Breast epithelium (tissue), 4 donors: ENCODE measurements at places on chromosomes 1 and 21. TPM values are rescaled to one million over a fixed set of nuclear protein-coding genes. Genes with fewer than 3 reads are reported as not detected.
A peak's percentile ranks its signal among the peaks of the same experiment; 100 is the strongest.

DNA sequence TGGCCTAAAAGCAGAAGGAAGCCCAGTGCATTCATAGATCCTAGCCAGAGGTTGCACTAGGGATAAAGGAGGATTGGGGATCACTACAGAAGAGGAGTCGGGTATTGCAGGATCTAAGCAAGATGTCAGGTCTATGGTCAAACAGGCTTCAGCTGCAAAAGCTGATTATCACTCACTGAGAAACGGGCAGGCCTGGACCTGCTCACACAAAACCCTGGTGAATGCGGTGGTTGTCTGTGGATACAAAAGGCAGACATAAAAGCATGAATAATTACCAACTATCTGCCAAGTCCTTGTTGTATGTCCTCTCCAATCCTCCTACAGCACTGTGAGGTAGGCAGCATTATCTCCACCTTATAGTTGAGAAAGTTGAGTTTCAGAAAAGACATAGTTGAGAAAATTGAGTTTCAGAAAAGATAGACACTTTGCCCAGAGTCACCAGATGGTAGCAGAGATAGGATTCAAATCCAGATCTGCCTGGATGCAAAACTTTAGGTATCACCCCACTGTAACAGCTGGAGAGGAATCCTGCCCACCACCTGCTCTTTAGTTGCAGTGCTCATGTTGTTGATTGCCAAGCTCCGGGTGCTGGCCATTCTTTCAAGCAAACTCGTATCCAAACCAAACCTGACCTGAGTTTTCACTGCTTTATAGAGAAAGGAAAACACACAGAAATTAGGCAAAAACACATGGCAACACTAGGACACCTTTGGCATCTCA, 49.6 kb upstream of the HOOK1 start:
- no peaks in the 10 kb centered on the region for H3K36me3 ChIP-seq
- H3K4me3 ChIP-seq: no peak overlapping the region
- no peak for DNase-seq
- H3K27ac ChIP-seq: no peak overlapping the region
- H3K4me1 ChIP-seq: no peaks in the 10 kb centered on the region
- no peaks in the 10 kb centered on the region for H3K27me3 ChIP-seq

DNA sequence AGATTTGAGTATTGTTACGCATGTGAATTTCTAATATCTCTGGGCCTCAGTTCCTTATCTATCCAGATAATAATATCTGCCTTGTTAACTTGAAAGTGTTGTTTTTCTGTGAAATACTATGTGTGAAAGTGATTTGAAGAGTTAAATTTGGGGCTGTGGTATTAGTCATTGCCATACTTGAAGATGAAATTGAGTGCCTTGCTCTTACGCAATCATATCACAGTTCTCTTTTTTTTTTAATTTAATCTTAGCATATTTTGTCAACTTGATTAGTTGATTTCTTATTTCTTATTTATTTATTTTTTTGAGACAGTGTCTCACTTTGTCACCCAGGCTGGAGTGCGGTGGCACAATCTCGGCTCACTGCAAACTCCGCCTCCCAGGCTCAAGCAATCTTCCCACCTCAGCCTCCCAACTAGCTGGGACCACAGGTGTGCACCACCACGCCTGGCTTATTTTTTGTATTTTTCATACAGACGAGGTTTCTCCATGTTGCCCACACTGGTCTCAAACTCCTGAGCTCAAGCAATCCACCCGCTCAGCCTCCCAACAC, 31.0 kb downstream of the AGO4 start:
- H3K36me3 ChIP-seq: peaks cover 8% of the 10 kb centered on the region
- H3K27ac ChIP-seq: no peak overlapping the region
- no peak overlapping the region for H3K4me3 ChIP-seq
- H3K27me3 ChIP-seq: no peaks in the 10 kb centered on the region

- no peaks in the 10 kb centered on the region for H3K36me3 ChIP-seq
- no peak overlapping the region for H3K4me3 ChIP-seq
- H3K27me3 ChIP-seq: no peaks in the 10 kb centered on the region
- H3K27ac ChIP-seq: no peak overlapping the region
Observed at GRCh38 chr1:95012389-95012788, 60.4 kb downstream of the ALG14 start.

GRCh38 chr1:6170116-6170741, 9.9 kb downstream of the CHD5 start:
- H3K27ac ChIP-seq: no peak overlapping the region
- no peak for DNase-seq
- H3K4me1 ChIP-seq: no peaks in the 10 kb centered on the region
- H3K4me3 ChIP-seq: no peak overlapping the region
- H3K36me3 ChIP-seq: no peaks in the 10 kb centered on the region

The BATF3 gene
- 1.9 TPM for total RNA-seq

DNA sequence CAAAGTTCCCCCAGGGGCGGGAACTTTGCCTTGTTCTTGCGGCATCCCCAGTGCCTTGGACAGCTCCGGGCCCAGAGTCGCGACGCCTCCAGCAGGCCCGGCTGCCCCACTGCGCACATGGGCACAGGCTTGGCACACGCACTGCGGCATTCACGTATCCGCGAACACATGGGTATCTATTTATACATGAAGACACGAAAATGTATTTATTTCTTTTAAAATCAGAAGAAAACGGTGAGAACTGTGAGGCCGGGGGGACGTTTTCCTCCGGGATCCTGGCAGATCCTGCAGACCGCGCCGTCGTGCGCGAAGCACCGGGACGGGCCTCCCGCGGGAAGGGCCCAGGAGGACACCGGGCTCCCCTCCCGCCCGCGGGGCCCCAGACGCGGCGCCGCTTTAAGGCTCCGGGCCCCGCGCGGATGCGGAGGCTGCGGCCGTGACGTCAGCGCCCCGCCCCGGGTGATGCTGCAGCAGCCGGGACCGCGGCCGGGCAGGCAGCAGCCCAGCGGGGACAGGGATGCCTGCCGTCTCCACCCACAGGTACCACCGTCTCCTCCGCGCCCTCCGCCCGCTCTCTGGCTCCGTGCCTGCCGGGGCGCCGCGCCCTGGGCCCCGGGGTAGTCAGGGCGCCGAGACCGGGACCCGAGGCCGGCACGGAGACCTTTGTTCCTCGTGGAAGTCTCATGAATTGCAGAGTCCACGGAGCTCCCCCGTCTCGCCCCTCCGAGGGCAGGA, at the start of gene SLC45A1:
TSS of gene SLC45A1 (plus strand) at position 468 of the 735 bp plus-strand sequence. CDS start 6,216 bp downstream, outside the sequence.
- no peaks in the 10 kb centered on the region for H3K36me3 ChIP-seq
- peak; percentile 70 for DNase-seq
- no peaks in the 10 kb centered on the region for H3K27me3 ChIP-seq
- H3K4me1 ChIP-seq: peaks cover 4% of the 10 kb centered on the region
- peak within 1 kb of the TSS; percentile 62 for H3K4me3 ChIP-seq
- peak within 1 kb of the TSS; percentile 38 for H3K27ac ChIP-seq

DNA sequence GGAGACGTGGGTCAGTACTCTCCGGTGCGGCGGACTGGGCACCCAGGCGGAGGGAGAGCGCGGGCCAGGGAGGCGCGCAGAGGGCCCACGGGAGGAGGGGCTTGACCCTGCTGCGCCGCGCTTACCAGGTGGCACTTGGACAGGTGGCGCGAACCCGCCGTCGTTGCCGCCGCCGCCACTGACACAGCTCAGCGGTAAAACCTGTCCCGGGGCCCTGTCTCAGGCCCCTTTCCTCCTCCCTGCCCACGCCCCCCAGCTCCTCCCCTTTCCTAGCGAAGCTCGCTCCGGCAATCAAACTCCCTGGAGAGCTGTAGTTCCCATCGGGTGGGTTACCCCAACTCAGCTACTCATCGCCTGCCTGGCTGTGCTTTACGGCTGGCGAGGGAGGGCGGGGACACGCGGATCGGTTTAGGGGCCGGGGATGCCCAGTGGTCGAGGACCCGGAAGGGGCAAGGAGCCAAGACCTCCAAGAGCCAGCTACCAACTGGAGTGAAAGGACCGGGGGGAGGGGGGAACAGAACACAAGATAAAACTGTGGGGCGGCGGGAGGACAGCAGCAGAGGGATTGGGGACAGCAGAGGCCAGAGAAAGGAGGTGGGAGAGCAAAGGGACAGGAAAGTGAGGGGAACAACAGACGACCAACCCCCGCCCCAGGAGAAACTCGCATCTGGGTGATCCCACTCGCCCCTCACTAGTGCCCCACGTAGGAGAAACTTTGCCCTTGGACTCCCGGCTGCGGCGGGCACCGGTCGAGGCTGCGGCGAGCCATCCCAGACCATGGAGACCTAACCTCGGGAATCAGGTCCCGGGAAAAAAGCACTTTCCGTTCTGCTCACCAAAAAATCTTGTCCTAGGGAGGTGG, 2.9 kb downstream of the GFI1 start:
- no peaks in the 10 kb centered on the region for H3K36me3 ChIP-seq
- no peak for DNase-seq
- no peak overlapping the region for H3K27ac ChIP-seq
- H3K4me1 ChIP-seq: peaks cover 36% of the 10 kb centered on the region
- H3K27me3 ChIP-seq: peaks cover 82% of the 10 kb centered on the region

DNA sequence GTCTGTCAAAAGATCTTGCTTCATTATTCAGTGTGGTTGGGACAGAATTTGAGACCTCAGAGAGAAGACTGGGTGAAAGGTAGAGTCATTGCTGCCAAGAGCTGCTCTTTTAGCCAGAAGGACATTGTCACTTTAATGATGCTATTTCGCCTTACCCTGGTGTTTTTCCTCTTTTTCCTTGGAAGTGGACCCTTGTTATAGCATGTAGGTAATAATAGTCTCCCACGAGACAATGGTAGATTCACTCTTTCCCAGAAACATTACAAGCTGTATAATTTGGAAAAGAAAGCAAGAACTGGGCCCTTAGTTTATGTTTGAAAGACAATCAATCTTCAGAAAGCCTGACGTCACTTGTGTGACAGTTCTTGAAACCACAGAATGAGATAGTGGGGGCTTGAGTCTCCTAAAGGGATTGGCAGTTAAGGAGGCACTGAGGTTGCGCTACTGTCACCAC, 3.8 kb downstream of the SERTAD4 start:
- H3K27me3 ChIP-seq: no peaks in the 10 kb centered on the region
- H3K4me3 ChIP-seq: no peak overlapping the region
- H3K27ac ChIP-seq: peak overlapping the region; percentile 69
- no peaks in the 10 kb centered on the region for H3K36me3 ChIP-seq

DNA sequence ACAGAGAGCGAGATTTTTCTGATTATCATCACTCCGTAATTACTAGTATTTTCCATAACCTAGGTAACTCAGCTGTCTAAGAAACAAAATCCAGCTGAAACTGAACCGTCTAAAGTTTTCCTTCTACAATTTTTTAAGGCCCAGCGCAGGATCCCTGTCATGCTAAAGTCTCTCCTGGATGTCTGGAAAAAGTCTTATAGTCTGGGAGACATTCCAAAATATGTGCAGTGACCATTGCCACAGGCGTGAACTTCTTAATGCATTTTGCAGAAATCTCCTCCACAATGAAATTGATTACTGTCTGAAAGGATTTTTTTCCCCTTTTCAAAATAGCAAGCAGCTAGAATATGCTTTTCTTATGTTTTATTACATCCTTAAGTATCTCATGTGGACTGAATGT, 209.3 kb upstream of the C1orf105 start:
- no peaks in the 10 kb centered on the region for H3K36me3 ChIP-seq
- H3K4me1 ChIP-seq: no peaks in the 10 kb centered on the region
- DNase-seq: no peak
- no peak overlapping the region for H3K27ac ChIP-seq
- no peaks in the 10 kb centered on the region for H3K27me3 ChIP-seq
- no peak overlapping the region for H3K4me3 ChIP-seq

- no peak for DNase-seq
- H3K4me1 ChIP-seq: no peaks in the 10 kb centered on the region
- H3K27ac ChIP-seq: peak overlapping the region; percentile 16
- H3K27me3 ChIP-seq: no peaks in the 10 kb centered on the region
- H3K36me3 ChIP-seq: no peaks in the 10 kb centered on the region
Observed at GRCh38 chr1:100461222-100461621, 76.7 kb upstream of the GPR88 start.

DNA sequence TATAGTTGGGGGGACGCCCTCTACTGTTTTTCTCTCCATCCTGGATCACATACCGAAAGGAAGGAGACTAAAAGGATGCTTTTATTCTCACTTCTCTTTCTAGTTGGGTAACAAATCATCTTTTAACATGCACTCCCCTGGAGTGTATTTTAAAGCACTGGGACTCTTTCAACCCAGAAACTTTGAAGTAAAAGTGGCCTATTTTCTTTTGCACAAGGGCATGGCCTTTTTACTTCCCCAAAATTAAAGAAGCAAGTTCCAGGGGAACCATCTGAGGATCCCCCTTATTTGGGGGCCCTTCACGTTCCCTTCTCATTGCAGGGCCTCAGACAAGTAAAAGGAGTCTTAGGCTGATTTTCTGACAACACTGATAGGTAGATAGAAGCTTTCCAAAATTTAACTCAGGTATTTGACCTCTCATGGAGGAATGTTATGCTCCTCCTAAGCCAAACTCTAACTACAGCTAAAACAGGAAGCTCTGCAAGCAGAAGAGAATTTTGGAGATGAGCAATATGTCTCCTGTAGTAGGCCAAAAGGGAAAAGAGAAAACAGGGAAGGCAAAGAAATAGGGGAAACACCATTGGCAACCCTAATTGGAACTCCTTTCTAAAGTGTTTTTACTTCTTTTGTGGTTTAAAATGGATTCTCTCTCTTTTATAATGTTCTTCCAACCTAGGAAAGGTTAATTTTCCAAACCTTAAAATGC, 8.9 kb upstream of the CD46 start:
- H3K27me3 ChIP-seq: no peaks in the 10 kb centered on the region
- no peak for DNase-seq
- H3K4me1 ChIP-seq: no peaks in the 10 kb centered on the region
- H3K27ac ChIP-seq: no peak overlapping the region
- no peaks in the 10 kb centered on the region for H3K36me3 ChIP-seq

DNA sequence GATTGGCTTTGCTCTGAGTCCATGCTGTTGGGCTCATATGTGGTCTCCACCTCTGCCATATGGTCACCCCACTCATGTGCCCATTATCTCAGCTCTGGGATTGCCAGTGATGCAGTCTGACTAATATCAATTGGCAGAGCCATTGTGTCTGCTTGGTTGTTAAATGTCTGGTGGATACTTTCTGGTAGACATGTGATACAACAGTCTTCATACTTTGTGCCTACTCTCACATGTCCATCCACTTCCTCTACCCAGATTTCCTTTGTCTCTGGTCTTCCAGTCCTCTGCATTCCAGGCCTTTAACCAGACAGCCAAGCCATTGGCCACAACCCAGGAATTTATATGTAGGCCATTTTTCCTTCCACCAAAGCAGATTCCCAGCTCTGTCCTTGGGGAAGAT, 30.8 kb upstream of the DIPK1A start:
- no peak for DNase-seq
- H3K36me3 ChIP-seq: no peaks in the 10 kb centered on the region
- no peaks in the 10 kb centered on the region for H3K27me3 ChIP-seq
- no peaks in the 10 kb centered on the region for H3K4me1 ChIP-seq

- H3K27me3 ChIP-seq: no peaks in the 10 kb centered on the region
- DNase-seq: no peak
- no peak overlapping the region for H3K27ac ChIP-seq
Observed at GRCh38 chr1:16241221-16241708, 4.3 kb upstream of the CPLANE2 start.

The SLC22A15 gene
- total RNA-seq: 5.6 TPM

- no peaks in the 10 kb centered on the region for H3K36me3 ChIP-seq
- no peaks in the 10 kb centered on the region for H3K27me3 ChIP-seq
- no peak overlapping the region for H3K27ac ChIP-seq
- no peak for DNase-seq
Observed at GRCh38 chr1:111643696-111644095, 24.1 kb downstream of the RAP1A start.
